ENCODE measurements at places on chromosomes 1 and 21. TPM values are rescaled to one million over a fixed set of nuclear protein-coding genes. Genes with fewer than 3 reads are reported as not detected.

DNA sequence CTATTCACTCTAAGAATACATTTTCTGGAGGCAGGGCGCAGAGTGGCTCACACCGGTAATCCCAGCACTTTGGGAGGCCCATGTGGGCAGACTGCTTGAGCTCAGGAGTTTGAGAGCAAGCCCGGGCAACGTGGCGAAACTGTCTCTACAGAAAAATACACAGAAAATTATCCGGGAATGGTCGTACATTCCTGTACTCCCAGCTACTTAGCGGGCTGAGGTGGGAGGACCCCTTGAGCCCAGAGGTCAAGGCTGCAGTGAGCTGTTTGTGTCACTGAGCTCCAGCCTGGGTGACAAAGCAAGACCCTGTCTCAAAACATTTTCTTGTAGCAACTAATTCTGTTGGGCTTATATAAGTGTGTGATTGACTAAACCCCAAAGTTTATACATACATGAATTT is 30.5 kb downstream of the GPR161 start:
- no peak for DNase-seq

- no peak for DNase-seq
Measured at GRCh38 chr1:56627636-56628039, 17.5 kb upstream of the PRKAA2 start.

DNA sequence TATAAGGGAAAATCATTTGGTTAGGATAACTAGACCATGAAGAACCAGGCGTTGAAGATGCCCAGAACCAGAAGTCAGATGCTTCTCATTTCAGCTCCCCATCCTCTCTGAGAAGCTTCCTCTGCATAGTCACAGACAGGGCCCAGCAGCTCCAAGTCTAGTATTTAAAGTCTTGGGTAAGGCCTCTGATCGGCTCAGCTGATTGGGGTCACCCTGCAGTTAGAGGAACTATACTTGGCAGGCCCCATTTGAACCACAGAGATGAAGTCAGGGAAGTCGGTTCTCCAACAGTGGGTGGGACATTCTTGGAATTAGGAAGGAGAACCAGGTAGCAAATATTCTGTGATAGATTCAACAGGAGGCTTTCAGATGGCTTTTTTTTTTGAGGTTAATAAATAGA is 48.3 kb downstream of the SLC22A15 start:
- no peak for DNase-seq

The TMOD4 gene
- 1.6 TPM for total RNA-seq

GRCh38 chr1:184390889-184391288 is 4.1 kb downstream of the C1orf21 start:
- no peak for DNase-seq

DNA sequence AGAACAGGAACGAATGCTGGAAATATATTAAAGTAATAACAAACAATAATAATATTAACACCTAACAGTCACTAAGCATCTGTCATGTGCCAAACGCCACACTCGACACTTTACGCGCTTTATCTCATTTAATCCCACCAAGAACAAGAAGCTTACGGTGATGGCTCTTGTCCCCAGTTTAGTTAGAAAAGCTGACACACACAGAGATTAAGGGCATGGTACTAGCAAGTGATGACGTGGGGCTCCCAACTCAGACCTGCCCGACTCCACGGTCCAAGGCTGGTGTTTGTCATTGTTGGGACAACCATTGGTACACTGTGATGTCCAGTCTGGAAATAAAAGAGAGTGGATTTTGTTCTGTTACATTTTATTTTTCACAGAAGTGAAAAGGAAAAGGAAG is 41.1 kb upstream of the KIF26B start:
- DNase-seq: no peak

The LRRC8C gene
- total RNA-seq: 3.2 TPM

GRCh38 chr1:37718901-37719571 is 26.7 kb downstream of the CDCA8 start:
- DNase-seq: no peak

DNA sequence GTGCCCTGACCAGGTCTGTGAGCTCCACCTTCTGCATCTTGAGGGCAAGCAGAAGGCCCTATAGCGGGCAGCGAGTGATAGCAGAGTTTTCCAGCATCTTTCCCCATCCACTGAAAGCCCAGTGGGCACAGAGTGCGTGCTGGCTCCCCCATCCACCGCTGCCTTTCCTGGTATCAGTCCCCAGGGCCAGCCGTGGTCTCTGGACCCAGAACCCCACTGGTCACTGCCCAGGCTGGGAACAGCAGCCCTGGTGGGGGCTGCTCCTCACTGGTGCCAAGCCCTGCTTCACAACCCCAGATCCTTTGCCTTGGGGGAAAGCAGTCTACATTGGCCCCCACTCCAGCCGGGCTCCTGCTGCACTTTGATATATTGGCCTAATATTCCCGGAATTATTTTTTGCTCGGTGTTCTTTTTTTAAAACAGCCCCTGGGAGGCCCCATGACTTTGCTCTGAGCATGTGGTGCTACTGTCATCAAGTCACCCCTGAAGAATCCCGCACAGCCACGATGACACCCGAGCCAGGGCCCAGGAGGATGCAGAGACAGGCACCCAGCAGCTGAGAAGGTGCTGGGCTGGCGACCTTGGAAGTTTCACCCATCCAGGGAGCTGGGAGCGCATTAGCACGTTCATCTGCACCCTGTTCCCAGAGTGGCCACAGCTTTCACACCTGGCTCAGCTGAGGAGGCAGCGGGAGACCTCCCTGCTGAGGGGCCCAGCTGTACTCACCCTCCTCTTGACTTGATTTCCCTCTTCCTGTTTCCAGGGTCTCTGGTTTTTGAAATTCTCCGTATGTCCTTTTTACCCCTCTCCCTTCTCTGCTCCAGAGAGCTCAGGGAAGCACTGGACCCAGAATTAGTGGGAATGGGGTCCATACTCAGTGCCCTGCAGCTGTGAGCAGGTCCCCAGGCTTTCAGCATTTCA is 56.9 kb downstream of the KLHDC7A start:
- no peak for DNase-seq

The MSH4 gene
- total RNA-seq: 0.15 TPM

DNA sequence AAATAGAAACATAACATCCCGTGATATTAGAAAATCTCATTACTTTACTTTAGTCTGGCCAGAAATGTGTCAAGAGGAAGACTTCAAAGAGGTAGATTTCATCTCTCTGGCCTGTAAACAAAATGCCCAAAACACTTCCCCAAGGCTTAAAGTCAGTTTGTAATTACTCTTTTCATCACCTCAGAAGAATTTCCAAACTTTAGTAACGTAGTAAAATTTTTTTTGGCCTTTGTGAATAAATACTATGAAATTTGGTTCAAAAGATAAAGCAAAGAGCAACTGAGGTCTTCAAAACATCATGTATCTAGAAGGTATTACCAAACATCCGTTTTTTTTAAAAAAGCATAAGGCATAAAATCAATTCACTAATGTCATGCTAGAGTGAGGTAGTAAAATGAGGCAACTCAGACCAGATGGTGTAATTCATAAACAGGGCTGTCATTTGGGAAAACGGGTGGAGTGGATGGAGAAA is 51.4 kb downstream of the LEPR start:
- DNase-seq: no peak

The CLCA4 gene
- 1,664 TPM for total RNA-seq

GRCh38 chr1:197146101-197147095 is at the start of gene ASPM:
Gene ASPM (minus strand): TSS chr1:197146669. CDS start chr1:197146437, 232 bp downstream.
- DNase-seq: peak; percentile 96

GRCh38 chr1:29945426-29945825 is 709.1 kb downstream of the PTPRU start:
- DNase-seq: no peak

Measured in left colon (tissue), 2 donors.